ENCODE measurements at places on chromosomes 5 and 9.

GRCh38 chr5:132465059-132465707 lies 25.4 kb downstream of the IRF1 start:
- DNase-seq: no peak

- no peak for DNase-seq
Measured at GRCh38 chr9:104988539-104988938, 60.6 kb upstream of the ABCA1 start.

- DNase-seq: no peak
Measured at GRCh38 chr5:168446983-168447619, 39.2 kb upstream of the RARS1 start.

DNA sequence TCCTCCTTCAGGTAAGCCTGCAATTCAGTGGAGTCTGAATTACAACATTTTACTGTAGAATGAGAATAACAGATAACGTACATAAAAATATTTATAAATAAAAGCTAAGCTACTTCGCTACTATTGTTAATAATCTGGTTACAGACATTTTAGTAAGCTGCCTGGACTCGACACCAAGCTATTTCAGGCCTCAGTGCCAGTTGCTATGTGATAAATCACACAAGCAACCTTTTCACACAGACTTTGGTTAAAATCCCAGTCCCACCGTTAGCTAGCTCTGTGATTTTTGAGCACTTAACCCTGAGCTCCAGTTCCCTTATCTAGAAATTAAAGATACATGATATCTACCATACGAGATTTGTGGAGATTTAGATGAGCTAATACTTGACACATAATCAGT lies 99.9 kb downstream of the RFK start:
- no peak for DNase-seq

DNA sequence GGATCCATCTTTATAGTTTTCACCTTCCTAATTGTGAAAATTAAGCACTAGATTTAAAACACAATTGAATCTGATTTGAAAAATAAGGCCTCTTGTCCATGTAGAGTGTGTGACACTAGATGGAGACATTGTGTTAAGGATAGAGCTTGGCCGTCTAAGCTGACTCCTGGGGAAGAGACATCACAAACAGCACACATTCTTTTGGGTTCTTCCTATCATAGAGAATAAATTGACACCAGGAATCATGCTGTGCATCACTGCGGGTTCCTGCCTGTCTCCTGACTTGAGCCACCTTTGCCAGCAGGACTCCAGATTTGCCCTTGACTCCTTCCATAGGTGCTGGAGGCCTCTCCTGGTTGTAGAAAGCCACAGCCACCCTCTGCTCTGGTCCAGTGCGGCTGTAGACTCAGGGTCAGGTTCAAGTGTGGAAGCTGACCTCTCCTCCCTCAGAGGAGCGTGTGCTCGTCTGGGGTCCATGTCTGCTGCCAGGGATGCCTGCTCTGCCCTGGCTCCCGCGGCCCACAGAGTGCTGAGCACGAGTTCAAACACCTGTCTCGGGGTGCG lies 11.2 kb downstream of the ROPN1L start:
- DNase-seq: no peak

- no peak for DNase-seq
Measured at GRCh38 chr9:95165004-95165403, 152.5 kb downstream of the FANCC start.

DNA sequence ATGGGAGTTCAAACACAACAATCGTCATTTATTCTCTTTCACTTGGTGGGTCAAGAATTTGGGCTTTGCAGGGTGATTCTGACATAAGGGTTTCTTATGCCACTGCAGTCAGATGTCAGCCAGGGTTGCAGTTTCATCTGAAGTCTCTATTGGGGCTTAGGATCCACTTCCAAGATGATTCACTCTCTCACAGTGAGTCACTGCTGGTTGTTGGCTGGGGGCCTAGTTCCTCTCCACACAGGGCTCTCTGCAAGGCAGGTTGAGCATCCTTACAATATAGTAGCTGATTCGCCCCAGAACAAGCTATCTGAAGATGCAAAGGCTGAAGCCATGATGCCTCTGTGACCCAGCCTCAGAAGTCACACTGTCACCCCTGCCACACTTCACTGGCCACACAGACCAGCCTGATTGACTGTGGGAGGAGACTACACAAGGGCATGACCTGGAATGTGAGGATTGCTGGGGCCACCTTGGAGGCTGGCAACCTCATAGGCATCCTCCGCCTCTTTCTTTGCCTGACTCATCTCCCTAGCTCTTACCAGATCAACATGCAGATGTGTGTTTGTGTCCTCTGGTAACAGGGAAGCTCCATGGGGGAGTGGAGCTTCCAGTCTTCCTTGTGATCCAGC lies 4.5 kb upstream of the CARD19 start:
- no peak for DNase-seq

GRCh38 chr9:123318202-123318601 lies 37.8 kb upstream of the CRB2 start:
- no peak for DNase-seq

GRCh38 chr5:58918021-58918729 lies 335.3 kb downstream of the RAB3C start:
- no peak for DNase-seq

DNA sequence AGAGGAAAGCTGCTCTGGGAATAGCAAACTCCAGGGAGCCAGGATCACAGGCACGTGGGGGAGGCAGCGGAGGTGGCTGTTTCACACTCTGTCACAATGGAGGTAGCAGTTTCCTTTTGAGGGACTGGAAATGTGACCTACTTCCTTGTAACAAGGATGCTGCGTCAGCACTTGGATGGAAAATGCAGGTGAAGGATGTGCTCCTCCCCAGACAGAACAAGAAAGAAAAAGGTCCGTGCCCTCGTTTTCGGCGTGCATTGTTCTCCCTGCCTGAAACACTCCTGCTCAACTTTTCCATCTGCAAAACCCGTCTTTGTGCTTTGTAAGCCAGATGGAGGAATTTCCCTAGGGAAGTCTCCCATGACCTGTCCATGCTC lies 55.1 kb upstream of the SH3PXD2B start:
- DNase-seq: no peak

DNA sequence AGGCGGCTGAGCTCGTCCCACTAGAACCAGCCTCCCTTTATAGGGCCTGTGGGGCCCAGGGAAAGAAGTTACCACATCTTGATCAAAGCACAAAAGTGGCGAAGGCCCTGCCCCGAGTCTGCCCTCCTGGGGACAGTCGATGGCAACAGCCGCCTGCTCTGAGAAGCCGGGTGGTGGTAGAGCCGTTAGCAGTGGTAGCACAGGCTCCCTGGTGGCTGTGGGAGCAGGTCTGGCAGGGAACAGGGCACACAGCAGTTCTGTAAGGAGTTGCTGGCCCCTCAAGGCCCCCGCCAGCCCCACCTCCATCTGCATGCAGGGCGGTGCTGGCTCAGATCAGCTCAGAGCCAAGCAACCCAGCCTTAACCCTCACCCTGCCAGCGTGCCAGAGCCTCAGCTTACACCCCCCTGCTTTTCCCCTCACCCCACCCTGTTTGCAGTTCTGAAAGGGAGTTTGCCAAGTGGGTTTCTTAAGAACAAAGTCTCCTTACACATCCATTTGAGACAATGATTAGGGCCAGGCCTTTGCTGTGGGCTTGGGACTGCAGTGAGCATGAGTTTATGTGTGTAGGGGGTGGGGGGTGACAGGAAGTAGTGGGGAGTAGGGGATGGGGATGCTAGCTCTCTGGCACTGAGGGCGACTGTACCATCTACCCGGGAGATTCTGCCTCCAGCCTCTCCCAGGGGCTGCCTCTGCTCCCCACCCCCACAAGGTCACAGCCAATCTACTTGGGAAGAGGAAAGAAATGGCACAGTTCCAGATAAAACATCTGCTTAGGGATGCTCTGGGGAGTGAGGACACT lies 11.8 kb downstream of the ACSL6 start:
- DNase-seq: no peak

DNA sequence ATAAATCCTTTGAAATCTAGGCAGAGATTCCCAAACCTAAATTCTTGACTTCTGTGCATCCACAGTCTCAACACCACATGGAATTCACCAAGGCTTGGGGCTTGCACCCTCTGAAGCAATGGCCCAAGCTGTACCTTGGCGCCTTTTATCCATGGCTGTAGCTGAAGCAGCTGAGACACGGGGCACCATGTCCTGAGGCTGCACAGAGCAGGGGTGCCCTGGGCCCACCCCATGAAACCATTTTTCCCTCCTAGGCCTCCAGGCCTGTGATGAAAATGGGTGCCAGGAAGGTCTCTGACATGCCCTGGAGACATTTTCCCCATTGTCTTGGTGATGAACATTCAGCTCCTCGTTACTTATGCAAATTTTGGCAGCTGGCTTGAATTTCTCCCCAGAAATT lies 158.6 kb upstream of the NUDT12 start:
- no peak for DNase-seq

DNA sequence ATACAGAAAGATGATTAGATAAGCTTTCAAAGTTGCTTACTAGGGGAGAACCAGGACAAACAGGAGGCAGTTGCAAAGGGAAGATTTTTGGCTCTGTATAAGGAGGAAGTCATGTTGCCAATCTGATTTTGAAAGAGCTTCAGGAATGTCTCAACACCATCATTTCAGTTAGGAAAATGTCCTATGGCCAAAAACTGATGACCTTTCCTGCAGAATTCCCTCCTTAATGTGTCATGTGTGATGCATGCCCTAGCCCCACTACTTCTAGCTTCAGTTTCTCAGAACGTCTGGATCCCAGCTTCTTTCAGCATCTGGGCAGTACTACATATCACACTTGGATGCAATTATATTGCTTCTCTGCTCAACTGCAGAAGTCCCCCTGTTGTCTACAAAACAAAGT lies 211.5 kb upstream of the NREP start:
- no peak for DNase-seq

DNA sequence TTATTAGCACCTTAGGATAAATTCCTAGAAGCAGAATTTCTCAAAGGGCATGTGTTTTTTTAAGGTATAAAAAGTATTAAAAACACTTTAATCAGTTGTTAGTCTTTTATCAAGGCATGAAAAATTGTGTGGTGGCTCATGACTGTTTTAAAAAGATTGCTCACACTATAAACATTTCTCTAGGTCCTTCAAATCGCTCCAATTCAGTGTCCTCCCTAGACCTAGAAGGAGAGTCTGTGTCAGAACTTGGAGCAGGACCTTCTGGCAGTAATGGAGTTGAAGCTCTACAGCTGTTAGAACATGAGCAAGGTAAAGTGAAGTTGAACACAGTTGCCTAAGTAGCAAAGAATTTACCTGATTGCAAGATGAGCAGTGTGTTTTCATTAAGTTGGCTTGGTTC lies 62.0 kb downstream of the GAPVD1 start:
- DNase-seq: no peak

GRCh38 chr5:132675936-132676689 lies 2.3 kb downstream of the IL4 start:
- no peak for DNase-seq

GRCh38 chr5:143851383-143851782 lies 39.4 kb downstream of the HMHB1 start:
- DNase-seq: no peak

GRCh38 chr5:78008356-78008967 lies 232.3 kb upstream of the TBCA start:
- no peak for DNase-seq

GRCh38 chr9:13719446-13719845 lies 440.0 kb upstream of the MPDZ start:
- DNase-seq: no peak

DNA sequence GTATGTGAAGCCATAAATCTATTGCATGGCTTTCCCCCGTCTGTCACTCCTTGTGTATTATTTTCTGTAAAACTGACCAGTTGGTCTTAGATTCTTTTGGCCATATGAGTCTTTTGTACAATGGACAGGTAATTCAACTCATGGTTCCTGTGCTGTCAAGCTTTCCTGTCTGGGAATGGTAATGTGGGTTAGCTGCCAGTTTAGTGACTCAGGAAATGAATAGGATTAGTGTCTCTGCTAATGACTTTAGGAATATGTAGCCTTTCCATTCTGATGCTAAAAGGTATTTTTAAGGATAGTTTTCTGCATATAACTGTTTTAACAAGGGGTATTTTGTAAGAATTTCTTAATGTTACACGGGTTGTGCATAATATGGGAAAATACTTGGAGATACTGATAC lies 182.7 kb downstream of the PBX3 start:
- DNase-seq: no peak

- no peak for DNase-seq
Measured at GRCh38 chr9:113299800-113300292, 3.3 kb downstream of the RNF183 start.

DNA sequence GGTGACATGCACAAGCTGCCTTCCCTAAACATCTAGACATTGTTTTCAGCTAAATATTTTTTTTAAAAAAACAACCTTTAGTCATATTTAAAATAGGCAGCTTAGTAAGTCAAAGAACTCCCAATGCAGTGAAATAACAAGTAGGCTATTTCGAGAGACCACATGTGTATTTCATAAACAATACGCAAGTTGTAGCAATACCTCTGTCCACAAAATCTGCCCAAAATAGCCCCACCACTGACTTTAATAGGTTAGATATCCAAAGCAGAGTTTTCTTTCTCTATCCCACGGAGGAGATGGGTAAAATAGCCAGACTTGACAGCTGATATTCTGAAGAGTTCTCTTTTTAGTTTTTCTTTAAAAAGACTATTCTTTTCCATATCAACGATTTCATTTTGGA lies 1.2 kb downstream of the SLC24A2 start:
- DNase-seq: no peak

GRCh38 chr5:91598216-91598615 lies 215.1 kb upstream of the ARRDC3 start:
- no peak for DNase-seq

- no peak for DNase-seq
Measured at GRCh38 chr5:65742565-65743231, 20.7 kb downstream of the NLN start.

DNA sequence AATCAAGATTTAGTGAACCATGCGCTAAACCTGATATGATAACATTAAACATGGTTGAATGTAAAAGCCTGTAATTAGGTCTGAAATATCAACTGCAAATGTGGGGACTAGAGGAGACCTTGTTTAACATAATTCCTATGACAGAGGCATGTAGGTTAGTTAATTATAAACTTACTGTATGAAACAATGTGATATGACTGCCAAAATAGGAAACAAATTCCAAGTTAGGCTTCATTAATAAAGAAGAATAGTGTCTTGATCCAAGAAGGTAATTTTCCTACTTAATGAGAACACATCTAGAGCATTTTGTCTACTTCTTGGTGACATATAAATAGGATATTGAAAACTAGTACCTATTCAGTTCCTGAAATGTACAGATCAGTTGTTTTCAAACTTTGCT lies 136.2 kb upstream of the TARS1 start:
- no peak for DNase-seq

- no peak for DNase-seq
Measured at GRCh38 chr9:133528876-133529241, 4.1 kb upstream of the MYMK start.

DNA sequence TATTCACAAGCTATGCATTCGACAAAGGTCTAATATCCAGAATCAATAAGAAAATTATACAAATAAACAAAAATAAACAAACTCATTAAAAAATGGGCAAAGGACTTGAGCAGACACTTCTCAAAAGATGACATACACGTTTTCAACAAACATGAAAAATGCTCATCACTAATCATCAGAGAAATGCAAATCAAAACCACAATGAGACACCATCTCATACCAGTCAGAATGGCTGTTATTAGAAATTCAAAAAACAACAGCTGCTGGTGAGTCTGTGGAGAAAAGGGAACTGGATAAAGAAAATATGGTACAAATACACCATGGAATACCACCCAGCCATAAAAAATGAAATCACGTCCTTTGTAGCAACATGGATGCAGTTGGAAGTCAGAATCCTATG lies 45.1 kb upstream of the PUM3 start:
- no peak for DNase-seq

GRCh38 chr5:19240170-19240569 lies 747.8 kb downstream of the CDH18 start:
- DNase-seq: no peak

- no peak for DNase-seq
Measured at GRCh38 chr5:126752081-126752785, 24.7 kb upstream of the LMNB1 start.

- no peak for DNase-seq
Measured at GRCh38 chr5:32589416-32589815, 4.1 kb downstream of the SUB1 start.
